ENCODE measurements at places on chromosomes 6 and 20.

- no peak for DNase-seq
Measured at GRCh38 chr20:43016257-43016656, 173.4 kb downstream of the PTPRT start.

- DNase-seq: peak; percentile 60
Measured at GRCh38 chr20:36574366-36575135, 1.2 kb downstream of the TGIF2 start.

DNA sequence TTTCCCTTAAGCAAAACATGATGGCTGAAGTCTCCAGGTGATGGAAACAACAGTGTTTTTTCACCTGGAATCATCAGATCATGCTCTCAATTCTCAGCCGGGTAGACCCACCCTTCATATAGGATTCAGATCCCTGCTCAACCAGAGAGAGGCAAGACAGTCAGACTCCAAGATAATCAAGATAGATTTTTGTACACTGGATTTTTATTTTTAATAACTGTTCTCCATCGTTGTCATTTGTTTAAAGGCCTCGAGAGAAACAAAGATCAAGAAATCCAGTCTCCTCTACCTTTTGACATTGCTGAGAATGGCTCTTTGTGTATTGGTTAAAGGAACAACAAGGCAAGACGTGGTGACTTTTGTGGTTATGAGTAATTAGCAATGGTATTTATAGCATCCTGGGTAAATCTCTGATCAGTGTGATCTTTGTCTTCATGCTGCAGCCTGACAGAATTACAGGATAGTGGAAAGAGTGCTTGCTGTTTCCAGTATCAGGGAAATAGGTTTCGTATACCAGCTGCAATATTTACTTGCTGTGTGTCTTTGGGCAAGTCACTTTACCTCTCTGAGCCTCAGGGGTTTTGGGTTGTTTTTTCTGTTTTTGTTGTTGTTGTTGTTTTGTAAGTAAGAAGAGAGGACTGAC lies 29.9 kb downstream of the ID4 start:
- DNase-seq: no peak

GRCh38 chr6:134449781-134450180 lies 131.9 kb upstream of the SGK1 start:
- no peak for DNase-seq

DNA sequence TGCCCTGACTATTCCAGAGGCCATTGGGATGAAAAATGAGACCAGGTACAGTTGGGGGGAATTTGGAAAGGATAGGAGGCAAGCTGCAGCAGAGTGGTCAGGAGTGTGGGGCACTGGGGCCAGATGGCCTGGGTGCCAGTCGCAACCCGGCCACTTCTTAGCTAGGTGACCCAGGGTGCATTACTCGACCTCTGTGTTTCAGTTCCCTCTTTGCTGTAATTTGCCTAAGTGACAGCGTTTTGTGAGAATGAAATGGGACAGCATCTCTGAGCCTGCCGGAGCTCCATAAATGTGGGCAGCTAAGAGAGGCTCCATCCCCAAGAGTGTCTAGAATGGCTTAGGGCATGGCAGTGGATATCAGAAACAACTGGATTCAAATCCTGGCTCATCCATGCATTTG lies 13.9 kb downstream of the LRFN2 start:
- no peak for DNase-seq

GRCh38 chr6:31559958-31560696 lies 12.0 kb upstream of the LTA start:
- DNase-seq: no peak

GRCh38 chr20:25076201-25076600 lies 5.7 kb downstream of the VSX1 start:
- no peak for DNase-seq

All from BE2C (cell line).